ENCODE measurements at places on chromosomes 11 and 22.

DNA sequence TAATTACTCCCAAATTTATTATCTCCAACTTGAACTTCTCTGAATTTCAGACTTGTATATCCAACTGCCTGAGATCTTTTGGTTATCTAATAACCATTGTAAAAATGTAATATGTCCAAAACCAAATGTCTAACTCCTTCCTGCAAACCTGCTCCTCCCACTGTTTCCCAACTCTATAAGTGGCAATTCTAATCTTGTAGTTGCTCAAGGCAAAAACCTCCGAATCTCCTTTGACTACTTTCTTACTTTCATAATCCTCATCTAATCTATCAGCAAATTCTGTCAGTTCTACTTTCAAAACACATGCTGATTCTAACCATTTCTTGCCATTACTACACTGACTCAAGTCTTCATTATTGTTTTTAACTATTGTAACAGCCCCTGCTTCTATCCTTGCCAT, 55.7 kb downstream of the FAM168A start:
- no peak overlapping the region for H3K4me3 ChIP-seq
- H3K27ac ChIP-seq, result no peak overlapping the region
- peaks cover 6% of the 10 kb centered on the region for H3K36me3 ChIP-seq
- H3K4me1 ChIP-seq, result peaks cover 30% of the 10 kb centered on the region

DNA sequence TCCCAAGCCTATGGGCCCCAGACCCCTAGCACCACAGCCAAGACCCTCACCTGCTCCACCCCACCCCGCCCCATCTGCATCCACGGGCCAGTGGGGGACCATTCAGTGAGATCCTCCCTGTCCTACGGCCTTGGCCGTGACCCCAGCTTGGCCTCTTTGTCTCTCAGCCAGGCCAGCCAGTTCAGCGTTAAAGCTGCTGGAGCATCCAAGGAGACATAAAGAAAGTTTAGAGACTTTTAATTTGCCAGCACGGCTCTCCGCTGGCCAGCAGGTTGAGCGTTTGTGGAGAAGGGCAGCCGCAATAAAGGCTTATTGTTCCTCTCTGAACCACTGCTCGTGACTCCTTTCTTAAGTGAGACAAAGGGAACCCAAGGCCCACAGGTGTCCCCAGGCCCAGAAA, 49.3 kb upstream of the LMO1 start:
- DNase-seq, result no peak
- H3K4me3 ChIP-seq, result no peak overlapping the region
- H3K4me1 ChIP-seq, result no peaks in the 10 kb centered on the region
- H3K36me3 ChIP-seq, result no peaks in the 10 kb centered on the region
- H3K27ac ChIP-seq, result no peak overlapping the region
- peaks cover 11% of the 10 kb centered on the region for H3K27me3 ChIP-seq

DNA sequence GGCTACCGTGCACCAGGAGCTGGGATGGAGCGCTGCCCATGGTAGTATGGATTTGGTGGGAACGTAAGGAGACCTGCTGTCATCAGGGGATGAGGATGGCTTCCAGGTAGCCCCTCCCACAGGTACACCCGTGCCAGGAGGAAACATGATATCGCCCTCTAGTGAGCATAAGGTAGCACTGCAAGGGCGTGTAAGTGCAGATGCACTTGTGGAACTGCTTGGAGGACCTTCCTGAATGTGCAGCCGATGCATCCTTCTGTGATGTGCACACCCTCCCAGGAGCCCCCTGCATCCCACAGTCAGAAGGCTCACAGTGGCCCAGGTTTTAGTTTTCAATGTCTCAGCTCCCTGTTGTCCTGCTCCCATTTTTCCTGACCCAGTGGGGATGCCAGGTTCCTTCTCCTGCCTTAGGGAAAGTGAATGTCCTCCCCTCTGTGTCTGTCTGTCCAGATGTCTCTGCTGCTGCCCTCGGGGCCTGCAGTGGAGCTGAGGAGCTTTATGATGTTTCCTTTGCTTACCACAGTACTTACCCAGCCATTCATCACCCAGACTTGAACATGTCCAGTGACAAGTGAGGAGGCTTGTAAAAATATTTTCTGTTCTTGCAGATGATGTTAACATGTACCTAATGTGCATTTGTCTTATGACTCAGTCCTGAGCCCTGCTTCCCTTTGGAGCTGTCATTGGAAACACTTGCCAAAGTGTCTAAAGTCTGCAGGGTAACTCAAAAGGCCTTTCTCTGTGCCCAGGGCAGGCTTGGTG, 49.2 kb downstream of the DBX1 start:
- H3K27ac ChIP-seq, result no peak overlapping the region
- peaks cover 6% of the 10 kb centered on the region for H3K27me3 ChIP-seq
- no peak overlapping the region for H3K4me3 ChIP-seq
- H3K4me1 ChIP-seq, result no peaks in the 10 kb centered on the region
- no peaks in the 10 kb centered on the region for H3K36me3 ChIP-seq

DNA sequence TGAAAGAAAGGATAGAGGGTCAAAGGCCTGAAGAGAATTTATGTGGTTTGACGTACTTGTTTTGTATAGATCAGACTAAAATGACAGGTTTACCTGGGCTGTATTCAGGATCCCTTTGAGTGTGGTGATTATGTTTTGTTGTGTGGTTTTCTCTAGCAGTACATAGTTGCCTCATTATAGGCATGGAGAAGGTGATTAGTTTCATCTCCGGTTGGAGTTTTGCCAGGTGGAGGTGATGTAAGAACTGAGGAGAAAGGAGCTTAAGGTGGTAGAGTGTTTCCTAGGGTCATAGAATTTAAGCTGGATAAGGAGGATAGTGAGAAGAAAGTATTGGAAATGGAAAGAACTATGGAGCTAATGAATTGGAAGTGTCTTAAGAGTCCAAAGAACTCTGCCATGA, 229.0 kb downstream of the TMEM135 start:
- H3K27ac ChIP-seq, result no peak overlapping the region
- no peak for DNase-seq
- H3K36me3 ChIP-seq, result no peaks in the 10 kb centered on the region
- H3K4me1 ChIP-seq, result peaks cover 5% of the 10 kb centered on the region
- H3K4me3 ChIP-seq, result no peak overlapping the region

- H3K4me3 ChIP-seq, result no peak overlapping the region
- H3K27ac ChIP-seq, result no peak overlapping the region
- H3K36me3 ChIP-seq, result no peaks in the 10 kb centered on the region
- peaks cover 60% of the 10 kb centered on the region for H3K27me3 ChIP-seq
- no peaks in the 10 kb centered on the region for H3K4me1 ChIP-seq
Measured at GRCh38 chr11:60235321-60235720, 7.6 kb downstream of the MS4A4E start.

GRCh38 chr22:22698263-22698750, 53.9 kb downstream of the GGTLC2 start:
- H3K27ac ChIP-seq, result no peak overlapping the region
- H3K4me1 ChIP-seq, result no peaks in the 10 kb centered on the region
- no peak overlapping the region for H3K4me3 ChIP-seq
- no peaks in the 10 kb centered on the region for H3K36me3 ChIP-seq
- H3K27me3 ChIP-seq, result no peaks in the 10 kb centered on the region

- peaks cover 4% of the 10 kb centered on the region for H3K36me3 ChIP-seq
- no peak overlapping the region for H3K27ac ChIP-seq
- peaks cover under 1% of the 10 kb centered on the region for H3K27me3 ChIP-seq
- H3K4me1 ChIP-seq, result no peaks in the 10 kb centered on the region
- H3K4me3 ChIP-seq, result no peak overlapping the region
- no peak for DNase-seq
Measured at GRCh38 chr11:119645018-119645417, 84.0 kb downstream of the NECTIN1 start.

- no peak overlapping the region for H3K4me3 ChIP-seq
Measured at GRCh38 chr22:19412478-19412877, 19.1 kb downstream of the HIRA start.

DNA sequence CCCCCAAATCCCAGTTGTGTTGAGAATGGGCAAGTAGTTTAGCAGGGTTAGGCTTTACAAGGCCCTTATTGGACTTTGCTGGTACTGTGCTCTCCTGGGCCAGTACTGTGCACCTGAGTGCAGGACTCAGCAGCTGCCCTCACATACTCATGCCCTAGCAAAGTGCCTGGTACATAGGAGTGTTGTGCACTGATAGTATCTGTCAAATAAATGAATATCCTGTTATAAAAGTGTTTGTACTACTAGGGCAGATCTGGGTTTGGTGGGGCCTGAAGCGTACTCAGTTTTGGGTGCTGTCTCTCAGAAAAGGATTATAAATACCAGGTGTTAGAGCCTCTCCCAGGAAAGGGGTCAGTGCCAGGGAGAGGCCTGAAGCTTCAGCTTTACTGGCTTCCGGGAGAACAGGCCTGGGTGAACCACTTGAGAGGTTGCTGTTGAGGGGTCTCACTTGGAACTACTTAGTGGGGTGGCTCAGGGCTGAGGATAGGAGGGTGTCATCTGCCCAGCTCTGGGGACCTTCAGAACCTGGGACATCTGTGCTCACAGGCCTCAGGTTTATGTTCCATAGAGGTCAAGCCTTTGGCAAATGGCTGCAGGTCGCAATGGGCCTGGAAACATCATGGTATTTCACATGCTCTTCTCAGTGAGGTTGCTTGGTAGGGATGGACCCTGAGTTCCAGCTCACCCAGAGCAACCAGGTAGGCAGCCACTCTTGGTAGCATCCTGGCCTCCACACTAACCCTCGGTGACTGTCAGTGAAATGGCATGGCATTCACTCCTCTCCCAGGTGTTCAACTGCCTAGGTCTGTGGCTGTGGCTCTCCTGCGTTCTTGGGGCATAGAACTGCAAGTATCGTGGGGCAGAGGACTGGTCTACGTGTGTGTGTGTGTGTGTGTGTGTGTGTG, 106.1 kb downstream of the ZBTB16 start:
- DNase-seq, result no peak
- no peaks in the 10 kb centered on the region for H3K36me3 ChIP-seq
- H3K4me1 ChIP-seq, result peaks cover 78% of the 10 kb centered on the region
- H3K27ac ChIP-seq, result no peak overlapping the region
- H3K27me3 ChIP-seq, result no peaks in the 10 kb centered on the region
- H3K4me3 ChIP-seq, result no peak overlapping the region

DNA sequence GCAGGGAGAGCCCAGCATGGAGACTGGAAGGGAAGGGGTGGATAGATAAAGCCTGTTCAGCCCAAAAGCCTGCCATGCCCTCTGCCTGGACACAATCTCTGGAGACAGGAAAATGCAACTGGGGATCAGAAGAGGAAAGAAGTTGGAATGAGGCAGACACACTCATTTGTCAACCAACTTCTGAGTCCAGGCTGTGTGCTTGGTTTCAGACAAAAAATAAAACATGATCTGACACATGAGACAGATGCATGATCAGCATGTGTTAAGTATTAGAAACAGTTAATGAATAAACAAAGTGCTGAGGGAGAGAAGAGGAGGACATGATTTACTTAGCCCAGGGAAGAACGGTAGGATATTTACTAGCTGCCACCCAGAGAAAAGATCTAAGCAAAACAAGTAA, 839 bp downstream of the LRRN4CL start:
- DNase-seq, result no peak
- no peaks in the 10 kb centered on the region for H3K4me1 ChIP-seq
- H3K27ac ChIP-seq, result no peak overlapping the region
- peaks cover 4% of the 10 kb centered on the region for H3K36me3 ChIP-seq
- H3K4me3 ChIP-seq, result no peak overlapping the region
- H3K27me3 ChIP-seq, result no peaks in the 10 kb centered on the region

DNA sequence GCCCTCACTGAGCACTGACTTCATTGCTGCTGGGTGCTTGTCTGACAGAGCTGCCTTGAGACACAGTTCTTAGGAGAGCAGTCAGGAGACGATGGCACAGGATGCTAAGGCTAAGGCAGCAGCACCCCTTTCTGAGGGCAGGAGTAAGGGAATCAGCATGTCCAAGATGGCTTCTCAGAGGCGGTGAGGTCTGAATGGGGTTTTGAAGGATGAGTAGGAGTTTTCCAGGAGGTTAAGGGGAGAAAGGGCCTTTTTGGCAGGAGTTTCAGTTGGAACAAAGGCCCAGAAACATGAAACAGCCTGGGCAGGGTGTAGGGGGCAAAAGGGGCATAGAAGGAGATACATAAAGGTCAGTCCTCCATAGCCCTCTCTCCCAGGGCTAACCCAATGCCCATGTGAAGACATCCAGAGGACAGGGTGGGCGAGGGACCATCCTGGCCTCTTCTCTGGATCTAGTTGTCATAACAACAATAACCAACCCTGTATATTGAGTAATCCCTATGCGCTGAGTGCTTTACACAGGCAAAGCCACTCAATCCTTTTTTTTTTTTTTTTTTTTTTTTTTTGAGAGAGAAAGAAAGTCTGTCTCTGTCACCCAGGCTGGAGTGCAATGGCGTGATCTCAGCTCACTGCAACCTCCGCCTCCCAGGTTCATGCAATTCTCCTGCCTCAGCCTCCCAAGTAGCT, 19.0 kb downstream of the CYTH4 start:
- no peak for DNase-seq
- H3K36me3 ChIP-seq, result peaks cover 48% of the 10 kb centered on the region
- peak overlapping the region; percentile 67 for H3K4me3 ChIP-seq
- H3K27ac ChIP-seq, result peak overlapping the region; percentile 89

DNA sequence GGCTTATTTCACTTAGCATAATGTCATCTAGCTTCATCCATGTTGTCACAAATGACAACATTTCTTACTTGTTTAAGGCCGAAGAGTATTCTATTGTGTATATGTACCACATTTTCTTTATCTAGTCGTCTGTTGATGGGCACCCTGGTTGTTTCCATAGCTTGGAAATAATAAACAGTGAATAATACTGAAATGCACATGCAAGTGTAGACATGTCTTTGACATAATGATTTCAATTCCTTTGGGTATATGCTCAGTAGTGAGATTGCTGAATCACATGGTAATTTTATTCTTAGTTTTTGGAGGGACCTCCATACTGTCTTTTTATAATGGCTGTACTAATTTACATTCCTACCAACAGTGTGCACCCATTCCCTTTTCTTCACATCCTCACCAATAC, 508.0 kb downstream of the NELL1 start:
- H3K27ac ChIP-seq, result no peak overlapping the region
- DNase-seq, result no peak
- no peaks in the 10 kb centered on the region for H3K36me3 ChIP-seq

GRCh38 chr11:60966890-60967289, 4.6 kb upstream of the CD6 start:
- DNase-seq, result no peak
- H3K36me3 ChIP-seq, result peaks cover 6% of the 10 kb centered on the region
- H3K27me3 ChIP-seq, result no peaks in the 10 kb centered on the region
- peaks cover 17% of the 10 kb centered on the region for H3K4me1 ChIP-seq
- no peak overlapping the region for H3K4me3 ChIP-seq

- DNase-seq, result no peak
- H3K4me3 ChIP-seq, result no peak overlapping the region
- H3K27ac ChIP-seq, result no peak overlapping the region
- no peaks in the 10 kb centered on the region for H3K36me3 ChIP-seq
- peaks cover 5% of the 10 kb centered on the region for H3K4me1 ChIP-seq
Measured at GRCh38 chr11:33899400-33900037, 7.6 kb upstream of the LMO2 start.

DNA sequence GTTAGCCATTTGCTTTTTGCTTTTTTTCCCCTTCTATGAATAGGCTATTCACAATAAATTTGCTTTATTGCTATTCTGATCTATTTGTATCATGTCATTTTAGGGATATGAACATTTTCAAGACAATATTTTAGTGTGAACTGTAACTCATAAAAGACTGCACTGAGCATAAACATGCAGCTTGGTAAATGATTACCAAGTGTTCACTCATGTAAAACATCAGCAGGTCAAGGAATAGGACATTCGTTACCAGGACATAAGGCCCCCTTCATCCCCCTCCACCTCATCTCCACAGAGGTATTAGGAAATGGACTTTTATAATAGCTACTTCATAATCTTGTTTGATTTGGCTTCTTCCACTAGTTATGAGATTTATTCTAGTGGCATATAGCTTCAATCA, 12.4 kb downstream of the NLRP14 start:
- no peaks in the 10 kb centered on the region for H3K36me3 ChIP-seq
- no peaks in the 10 kb centered on the region for H3K4me1 ChIP-seq
- no peak overlapping the region for H3K27ac ChIP-seq
- no peak overlapping the region for H3K4me3 ChIP-seq

GRCh38 chr11:62805961-62806441, 761 bp upstream of the NXF1 start:
- peak overlapping the region; percentile 93 for H3K27ac ChIP-seq
- H3K36me3 ChIP-seq, result peaks cover 42% of the 10 kb centered on the region
- DNase-seq, result no peak
- no peaks in the 10 kb centered on the region for H3K27me3 ChIP-seq
- peak overlapping the region; percentile 94 for H3K4me3 ChIP-seq
